ENCODE measurements at places on chromosomes 16 and 17.

DNA sequence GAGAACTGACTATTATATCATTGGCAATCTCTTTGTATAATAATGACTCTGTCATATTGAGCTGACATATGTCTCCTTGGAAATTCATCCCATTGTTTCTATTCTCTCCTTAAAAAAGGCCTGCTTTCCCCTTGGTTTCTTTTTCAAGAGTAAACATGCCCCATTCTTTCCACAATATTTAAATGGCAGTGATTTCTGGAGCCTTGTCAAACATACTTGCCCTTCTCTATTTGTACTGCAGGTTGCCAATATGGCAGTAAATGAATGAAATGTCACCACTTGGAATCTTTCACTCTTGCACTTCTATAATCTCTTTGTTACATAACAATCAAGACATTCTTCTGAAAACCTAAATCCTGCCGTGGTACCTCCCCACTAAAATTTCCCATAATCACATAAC is 1265.1 kb upstream of the CDH8 start:
- DNase-seq: no peak

DNA sequence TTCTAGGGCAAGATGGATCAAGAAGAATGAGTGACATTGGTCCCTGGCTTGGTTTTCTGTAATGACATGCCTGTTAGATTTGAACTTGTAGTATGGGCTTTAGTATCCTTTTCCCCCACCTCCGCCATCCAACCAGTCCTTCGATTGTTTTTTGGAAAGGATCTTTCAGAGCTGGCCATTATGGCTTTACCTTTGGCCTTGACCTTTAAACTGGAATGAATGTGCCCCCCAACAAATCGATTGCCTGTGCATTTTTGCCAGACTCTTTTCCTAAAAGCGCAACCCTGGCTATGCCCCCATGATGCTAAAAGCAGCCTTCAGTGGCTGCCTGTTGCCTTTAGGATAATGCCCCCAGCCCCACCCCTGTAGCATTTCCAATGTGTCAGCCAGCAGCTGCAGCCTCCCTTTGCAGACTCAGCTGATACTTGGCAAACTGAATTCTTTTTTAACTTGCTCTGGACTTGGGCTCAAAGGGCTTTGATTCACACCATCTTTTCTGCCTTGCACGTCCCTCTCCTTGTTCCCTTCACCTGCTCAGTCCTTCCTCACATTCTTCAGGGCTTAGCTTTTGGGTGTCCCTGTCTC is 4.0 kb downstream of the GPRC5C start:
- DNase-seq: no peak

GRCh38 chr16:65786916-65787315 is 579.6 kb upstream of the CDH5 start:
- DNase-seq: no peak

- DNase-seq: no peak
These were observed 19.2 kb downstream of the TMEM114 start for GRCh38 chr16:8571061-8571596.

DNA sequence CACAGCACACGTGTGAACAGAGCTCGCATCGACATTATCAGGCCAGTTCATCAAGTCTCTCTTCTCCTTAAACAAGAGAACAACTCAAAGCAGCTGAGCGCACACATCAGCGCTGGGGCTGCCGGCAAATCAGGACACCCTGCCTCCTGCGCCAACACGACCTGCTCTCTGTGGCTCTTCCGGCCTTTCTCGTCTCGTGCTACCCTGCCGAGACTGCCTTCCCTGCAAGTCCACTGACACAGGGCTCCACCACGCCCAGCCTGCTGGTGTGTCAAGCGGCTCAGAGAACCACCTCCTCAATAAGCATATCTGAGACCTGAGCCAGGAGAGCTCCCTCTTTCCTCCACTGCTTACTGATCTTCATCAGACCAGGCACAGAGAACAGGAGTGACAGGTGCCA is 96.9 kb downstream of the ZNF778 start:
- DNase-seq: no peak

DNA sequence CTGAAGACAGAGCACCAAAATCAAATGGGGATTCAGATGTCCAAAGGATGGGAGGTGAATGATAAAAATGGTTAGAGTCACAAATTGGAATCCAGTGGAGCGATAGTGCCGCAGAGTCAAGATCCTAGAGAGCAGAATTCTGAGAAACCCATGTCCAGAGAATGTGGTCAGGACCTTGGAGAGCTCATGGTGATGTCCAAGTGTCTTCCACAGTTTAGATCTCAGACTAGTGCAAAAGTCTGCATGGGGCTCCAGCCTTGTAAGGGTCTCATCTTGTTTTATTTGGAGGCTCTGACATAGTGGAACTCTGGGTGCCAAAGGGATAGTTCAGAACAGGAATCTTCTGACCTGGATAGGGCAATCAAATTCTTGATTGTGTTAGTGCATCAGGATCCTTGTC is 245.9 kb upstream of the HSBP1 start:
- DNase-seq: no peak

GRCh38 chr16:70391881-70392481 is 45.3 kb downstream of the DDX19A start:
- no peak for DNase-seq

DNA sequence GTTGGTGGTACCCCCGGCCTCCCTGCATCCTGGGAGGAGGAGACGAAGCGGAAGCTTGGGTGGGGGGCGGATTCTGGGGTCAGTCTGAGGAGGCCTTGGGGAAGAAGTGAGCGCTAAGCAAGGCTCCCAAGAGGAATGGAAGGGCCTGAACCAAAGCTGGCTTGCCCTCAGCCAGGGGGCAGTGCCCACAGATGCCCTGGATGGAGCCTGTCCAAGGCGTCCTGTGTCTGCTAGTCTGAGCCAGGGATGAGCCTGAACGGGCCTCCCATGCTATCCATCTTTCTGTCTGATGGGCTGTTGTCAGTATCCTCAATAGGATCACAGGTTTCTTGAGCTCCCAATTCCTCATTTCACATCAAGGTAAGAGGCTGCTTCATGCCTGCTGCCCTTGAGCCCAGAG is 122.3 kb upstream of the LHX1 start:
- DNase-seq: no peak

- DNase-seq: no peak
These were observed 174.0 kb upstream of the GSE1 start for GRCh38 chr16:85438981-85439685.

DNA sequence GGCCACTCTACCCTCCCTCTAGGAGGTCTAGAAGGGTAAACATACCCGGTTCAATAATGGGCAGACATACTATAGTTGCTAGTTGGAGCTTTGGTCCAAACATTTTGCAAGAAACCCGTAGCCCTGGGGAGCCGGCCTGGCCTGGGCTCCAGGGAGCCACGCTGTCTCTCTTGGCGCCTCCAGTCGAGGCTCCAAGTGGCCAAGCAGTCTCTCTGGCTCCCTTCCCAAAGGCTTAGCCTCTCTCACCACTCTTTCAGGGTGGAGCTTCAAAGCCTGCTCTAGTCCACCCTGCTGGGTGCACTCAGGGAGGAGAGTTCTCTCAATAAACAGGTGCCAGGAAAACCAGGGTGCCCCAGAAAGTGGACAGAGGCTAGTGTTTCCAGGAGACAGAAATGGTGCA is 32.2 kb downstream of the RCVRN start:
- no peak for DNase-seq

- peak; percentile 78 for DNase-seq
These were observed 138.5 kb upstream of the CORO6 start for GRCh38 chr17:29761040-29761761.

DNA sequence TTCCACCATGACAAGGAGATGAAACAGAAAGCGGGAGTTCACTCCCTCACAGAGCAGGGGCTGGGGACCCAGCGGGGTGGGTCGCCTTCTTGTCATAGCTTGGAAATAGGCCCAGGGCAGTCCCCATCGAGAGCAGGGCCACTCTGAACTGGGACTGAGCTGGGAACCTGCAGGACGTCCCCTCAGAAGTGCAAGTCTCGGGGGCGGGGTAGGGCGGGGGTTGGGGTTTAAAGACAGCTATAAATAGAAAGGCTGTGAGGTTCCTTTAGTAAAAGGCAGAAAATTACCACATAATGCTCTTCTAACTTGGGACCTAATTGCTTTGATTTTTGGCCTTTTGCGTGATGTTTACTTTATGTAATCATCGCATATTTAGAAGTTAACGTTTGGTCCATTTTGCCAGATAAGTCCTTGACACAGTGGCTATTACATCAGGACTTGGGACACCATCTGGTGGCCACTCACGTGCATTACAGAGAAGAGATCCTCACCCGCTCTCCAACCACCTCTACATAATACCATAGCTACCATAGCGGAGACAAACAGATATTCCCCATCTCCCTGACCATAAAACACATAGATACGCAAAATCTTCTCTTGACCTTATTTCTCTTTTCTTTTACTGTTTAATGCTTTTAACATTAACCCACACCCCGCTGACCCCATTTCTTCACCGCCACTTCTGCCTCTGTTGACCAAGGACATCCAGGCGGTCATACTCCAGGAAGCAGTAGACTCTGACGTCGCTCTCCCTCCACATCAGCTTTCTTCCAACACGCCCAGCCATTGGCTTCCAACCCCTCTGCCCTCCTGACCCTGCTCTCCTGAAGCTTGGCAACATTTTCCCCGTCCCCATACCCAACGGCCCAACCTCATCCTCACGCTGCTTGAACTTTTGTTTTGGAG is 27.5 kb upstream of the PIK3R6 start:
- DNase-seq: no peak

DNA sequence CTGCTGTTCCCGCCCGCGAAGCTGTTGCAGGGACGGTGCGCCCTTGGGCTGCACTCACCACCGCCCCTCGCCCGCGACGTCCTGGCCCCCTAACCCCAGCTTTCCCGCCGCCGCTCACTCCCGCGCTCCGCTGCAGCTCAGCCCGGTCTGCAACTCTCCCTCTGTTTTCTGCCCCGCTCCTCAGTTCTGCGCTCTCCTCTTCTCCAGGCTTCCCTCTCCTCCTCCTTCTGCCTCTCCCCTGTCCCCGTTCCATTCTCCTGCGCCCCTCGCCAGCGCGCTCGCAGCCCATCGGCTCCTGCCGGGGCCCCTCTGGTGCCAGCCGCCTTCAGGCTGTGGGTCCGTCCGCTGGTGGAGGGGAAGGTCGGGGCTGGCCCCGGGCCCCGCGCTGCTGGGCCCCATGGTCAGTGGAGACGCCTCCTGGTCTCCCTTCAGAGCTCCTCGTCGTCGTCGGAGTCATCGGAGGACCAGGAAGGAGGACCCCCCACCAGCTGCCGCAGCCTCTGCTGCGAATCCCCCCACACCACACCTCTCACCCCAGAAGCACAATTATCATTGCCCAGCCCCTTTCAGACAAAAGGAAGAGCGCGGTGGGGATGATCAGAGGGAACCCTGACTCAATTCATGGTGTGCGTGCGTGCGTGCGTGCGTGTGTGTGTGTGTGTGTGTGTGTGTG is 223.2 kb upstream of the FOXF1 start:
- no peak for DNase-seq

DNA sequence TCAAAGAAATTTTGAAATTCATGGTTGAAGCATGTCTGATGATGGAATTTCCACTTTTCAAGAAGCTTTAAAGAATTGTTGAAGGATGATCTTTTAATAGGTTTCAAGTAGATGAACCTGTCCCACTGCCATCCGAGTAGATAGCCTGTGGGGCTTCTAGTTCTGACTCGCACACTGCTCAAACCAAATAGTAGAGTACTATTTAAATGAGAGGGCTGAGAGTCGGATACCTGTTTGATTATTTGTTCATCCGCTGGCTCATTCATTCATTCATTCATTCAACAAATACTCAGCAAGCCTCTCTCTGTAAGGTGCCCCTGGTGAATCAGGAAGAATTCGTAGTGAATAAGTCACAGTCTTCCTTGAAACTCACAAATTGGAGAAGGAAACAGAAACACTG is 108.2 kb upstream of the IRX5 start:
- DNase-seq: no peak

DNA sequence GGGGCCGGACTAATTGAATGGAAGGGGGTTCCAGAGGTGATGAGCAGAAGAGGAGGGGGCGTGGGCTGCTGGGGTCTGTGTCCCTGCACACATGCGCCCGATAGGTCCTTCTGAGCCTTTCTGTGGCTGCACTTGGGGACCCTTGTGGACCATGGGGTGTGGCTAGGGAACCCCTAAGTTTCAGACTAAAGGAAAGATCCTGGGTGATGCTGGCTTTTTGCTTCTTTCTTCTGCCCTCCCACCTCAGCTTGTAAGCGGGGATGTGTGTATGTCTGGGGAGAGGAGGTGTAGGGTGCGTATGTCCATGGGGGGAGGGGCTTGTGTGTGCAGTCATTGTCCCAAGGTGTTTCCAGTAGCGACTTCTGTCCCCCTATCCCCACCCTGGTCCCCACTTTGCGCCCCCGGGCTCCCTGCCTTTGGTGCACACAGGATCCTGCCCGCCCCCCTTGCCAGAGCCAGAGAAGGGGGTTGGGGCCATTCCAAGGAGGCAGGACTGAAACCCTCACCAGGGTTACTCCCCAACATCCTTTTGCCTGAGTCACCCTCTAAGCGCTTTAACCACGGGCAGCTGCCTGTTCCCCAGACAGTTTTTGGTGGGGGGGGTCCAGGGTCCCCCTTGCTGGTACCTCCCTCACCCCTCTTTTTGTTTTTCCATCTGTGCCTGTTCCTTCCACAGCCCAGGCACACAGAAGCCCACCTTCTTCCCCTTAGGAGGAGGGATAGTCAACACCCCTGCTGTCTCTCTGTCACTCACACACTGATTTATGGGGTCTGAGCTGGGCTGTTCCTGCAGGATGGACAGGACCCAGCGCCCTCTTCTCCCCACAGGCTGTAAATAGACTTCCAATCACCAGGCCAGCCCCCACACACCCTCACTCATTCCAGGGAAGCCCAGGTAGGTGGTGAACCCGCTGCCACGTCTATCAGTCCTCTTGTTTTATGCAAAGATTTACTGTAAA is 83.2 kb downstream of the ARHGAP23 start:
- no peak for DNase-seq

DNA sequence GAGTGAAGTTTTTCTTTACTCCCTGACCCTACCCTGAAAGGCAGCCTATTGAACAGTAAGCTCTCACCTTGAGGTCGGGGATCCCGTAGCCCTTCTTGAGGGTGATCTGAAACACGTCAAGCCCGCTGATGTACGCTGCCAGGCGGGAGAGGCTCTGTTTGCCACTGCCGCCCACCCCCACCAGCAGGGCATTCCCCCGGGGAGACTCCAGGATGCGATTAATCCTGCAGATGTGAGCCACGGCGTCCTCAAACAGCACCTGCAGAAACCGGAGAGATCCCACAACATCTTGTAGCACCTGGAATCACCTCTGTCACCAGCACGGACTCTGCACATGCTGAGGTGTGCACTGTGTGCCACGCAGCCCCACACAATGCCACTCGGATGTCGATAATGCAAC is 96.8 kb downstream of the PGS1 start:
- no peak for DNase-seq

DNA sequence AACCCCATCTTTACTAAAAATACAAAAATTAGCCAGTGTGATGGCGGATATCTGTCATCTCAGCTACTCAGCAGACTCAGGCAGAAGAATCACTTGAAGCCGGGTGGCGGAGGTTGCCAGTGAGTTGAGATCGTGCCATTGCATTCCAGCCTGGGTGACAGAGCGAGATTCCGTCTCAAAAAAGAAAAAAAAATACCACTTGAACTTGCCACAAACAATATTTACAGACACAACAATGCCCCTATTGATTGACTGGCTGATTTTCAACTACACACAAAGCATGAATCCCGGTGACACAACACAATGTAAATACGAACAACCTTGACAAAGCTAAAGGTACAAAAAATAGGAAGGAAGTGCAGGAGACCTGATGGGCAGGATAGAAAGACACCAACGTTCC is 49.3 kb downstream of the NXN start:
- no peak for DNase-seq

- no peak for DNase-seq
These were observed 409.9 kb upstream of the ZFHX3 start for GRCh38 chr16:73457851-73458250.
